ENCODE measurements at places on chromosomes 2 and 18. TPM values are rescaled to one million over a fixed set of nuclear protein-coding genes. Genes with fewer than 3 reads are reported as not detected.

CROCC2 gene
- not detected for total RNA-seq

DTNA gene
- total RNA-seq = not detected

DNA sequence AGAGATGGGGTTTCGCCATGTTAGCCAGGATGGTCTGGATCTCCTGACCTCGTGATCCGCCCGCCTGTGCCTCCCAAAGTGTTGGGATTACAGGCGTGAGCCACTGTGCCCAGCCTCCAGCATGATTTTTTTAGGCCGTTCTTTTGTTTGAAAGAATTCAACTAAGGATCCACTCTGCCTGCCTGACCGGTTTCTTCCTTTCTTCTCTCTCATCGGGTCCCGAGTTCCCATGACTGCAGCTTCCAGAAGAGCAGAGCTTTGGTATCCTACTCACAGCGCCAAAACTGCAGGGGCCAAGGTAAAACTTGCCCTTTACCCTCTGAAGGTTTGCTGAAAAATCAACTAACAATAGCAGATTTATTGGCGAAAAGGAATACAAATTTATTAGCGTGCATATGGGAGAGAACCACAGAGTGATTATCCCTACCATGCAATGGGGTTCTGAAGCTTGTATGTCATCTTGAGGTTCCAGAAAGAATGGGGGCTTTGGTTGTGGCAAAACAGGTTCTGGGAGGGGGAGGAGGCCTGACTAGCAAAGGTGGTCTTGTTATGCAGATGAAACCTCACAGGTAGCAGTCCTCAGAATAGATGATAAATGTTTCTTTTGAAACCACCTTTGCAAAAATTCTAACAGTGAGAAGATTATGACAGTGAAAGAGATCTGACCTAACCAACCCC, 87.0 kb upstream of the MSH6 start:
- DNase-seq = no peak

CNDP1 gene
- 0.57 TPM for total RNA-seq

GRCh38 chr18:78519394-78520062, 460.1 kb upstream of the SALL3 start:
- DNase-seq = no peak

- no peak for DNase-seq
These were observed 65.3 kb downstream of the MEMO1 start for GRCh38 chr2:31945572-31945935.

Data from natural killer cell (primary cell).